Colonic mucosa (tissue), 4 donors: ENCODE measurements at places on chromosomes 11 and 22.

DNA sequence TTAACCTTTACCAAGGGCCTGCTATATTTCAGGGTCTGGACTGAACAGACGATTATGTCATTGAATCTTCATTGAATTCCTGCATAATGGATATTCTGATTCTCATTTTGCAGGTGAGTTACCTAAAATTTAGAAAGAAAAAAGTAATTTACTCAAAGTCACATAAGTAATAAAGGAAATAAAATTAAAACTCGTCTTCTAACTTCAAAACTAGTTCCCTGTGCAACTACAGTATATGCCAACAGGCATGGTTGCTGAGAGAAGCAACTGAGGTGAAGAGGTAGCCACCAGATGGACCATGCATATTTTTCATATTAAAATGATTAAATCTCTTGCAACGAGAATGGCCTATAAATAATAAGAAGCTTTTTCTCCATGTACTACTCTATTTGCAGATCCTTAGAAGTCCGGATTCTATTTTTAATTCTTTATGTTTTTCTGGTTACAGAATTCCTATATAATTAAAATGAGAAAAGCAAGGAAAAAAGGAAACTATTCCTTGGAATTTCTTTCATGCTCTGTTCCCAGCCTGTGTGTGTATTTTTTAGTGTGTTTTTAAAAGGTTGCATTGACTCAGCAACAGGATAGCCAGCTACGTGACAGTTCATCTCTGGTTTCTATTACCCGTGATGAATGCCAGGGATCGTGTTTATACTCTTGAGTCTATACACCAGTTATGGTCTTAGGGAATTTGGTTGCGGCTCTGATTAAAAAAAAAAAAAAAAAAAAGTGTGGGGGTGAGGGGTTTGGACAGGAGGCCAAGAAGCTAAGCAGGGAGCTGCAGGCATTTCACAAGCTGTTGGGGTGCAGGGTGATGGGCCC is 186.8 kb downstream of the ETS1 start:
- DNase-seq = no peak

- DNase-seq = no peak
Observed at GRCh38 chr22:47197773-47198500, 435.5 kb downstream of the TBC1D22A start.

DNA sequence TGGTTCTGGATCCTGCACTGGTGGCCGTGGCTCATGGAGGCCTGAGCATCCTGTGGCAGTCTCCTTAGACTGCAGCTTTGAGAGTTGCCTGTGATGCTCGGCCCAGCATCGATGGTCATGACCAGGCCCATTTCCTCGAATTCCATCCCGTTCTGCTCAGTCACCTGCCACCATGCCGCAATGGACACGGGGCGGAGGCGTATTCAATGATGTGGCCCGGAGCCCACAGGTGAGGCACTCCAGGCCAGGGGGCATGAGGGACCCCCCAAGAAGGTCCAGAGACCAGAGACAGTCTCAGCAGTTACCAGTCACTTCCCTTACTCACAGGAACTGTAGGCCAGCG is 53.6 kb downstream of the SHANK2 start:
- DNase-seq = no peak

DNA sequence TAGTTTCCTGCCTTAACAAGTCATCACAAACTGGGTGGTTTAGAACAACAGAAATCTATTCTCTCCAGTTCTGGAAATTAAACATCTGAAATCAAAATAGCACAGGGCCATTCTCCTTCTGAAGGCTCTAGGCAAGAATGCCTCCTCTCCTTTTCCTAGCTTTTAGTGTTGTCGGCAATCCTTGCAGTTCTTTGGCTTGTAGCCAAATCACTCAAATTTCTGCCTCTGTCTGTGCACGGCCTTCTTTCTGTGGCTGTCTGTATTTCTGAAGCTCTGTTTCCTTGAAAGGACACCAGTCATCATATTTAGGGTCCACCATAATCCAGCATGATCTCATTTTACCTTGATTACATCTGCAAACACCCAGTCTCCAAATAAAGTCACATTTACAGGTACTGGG is 795.5 kb downstream of the METTL15 start:
- no peak for DNase-seq

- DNase-seq = no peak
Observed at GRCh38 chr22:50705219-50705691, 32.6 kb downstream of the SHANK3 start.

GRCh38 chr11:102260241-102260640 is 57.0 kb upstream of the BIRC3 start:
- DNase-seq = no peak

- DNase-seq = no peak
Observed at GRCh38 chr11:33716243-33716642, 15.6 kb upstream of the C11orf91 start.

GRCh38 chr11:34029176-34029575 is 22.4 kb upstream of the CAPRIN1 start:
- DNase-seq = peak; percentile 83

- peak; percentile 85 for DNase-seq
Observed at GRCh38 chr11:10307400-10308200, 2.7 kb downstream of the ADM start.

- no peak for DNase-seq
Observed at GRCh38 chr22:23773483-23774113, 949 bp downstream of the MMP11 start.

DNA sequence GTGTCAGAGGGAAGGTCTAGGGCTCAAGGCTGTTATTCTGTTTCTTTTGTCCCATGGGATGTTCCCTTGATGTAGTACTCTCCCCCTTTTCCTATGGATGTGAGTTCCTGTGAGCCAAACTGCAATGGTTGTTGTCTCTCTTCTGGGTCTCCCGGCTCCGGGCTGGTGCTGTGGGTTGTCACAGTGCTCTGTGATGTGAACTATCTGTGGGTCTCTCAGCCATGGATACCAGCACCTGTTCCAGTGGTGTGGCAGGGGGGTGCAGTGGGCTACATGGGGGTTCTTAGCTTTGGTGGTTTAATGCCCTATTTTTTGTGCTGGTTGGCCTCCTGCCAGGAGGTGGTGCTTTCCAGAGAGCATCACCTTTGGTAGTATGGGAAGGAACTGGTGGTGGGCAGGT is 941.1 kb downstream of the KCNA4 start:
- no peak for DNase-seq

DNA sequence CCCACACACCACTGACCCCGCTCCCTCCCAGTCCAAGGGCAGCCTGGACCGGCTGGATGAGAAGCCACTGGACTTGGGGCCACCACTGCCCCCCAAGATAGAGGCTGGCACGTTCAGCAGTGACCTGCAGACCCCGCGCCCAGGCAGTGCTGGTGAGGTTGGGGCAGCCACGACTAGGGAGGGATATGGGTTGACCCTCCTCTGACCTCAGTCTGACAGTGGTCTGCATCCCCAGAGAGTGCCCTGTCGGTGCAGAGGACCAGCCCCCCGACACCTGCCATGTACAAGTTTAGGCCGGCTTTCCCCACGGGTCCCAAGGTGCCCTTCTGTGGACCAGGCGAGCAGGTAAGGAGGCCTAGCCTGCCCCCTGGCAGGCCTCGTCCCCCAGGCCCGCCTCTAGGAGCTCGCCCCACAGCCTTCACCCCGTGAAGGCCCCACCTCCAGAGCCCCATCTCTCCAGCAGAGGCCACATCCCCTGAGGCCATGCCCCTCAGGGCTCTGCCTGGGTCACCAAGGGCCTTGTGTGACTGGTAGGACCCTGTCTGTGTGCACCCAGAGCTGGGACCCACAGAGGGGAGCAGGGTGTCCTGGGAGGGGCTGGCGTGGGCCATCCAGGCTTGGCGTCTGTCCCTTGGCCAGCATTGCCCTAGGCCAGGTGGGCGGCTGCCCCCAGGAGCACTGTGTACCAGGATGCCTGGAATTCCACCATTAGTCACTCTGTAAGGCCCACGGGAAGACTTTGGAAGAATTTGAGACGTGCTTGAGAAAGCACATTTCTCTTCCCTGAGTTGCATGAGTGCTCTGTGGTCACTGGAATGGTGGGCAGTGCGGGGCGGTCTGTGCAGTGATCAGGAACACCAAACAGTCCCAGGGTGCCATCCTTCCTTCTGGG is 9.4 kb downstream of the CCDC188 start:
- DNase-seq = no peak

DNA sequence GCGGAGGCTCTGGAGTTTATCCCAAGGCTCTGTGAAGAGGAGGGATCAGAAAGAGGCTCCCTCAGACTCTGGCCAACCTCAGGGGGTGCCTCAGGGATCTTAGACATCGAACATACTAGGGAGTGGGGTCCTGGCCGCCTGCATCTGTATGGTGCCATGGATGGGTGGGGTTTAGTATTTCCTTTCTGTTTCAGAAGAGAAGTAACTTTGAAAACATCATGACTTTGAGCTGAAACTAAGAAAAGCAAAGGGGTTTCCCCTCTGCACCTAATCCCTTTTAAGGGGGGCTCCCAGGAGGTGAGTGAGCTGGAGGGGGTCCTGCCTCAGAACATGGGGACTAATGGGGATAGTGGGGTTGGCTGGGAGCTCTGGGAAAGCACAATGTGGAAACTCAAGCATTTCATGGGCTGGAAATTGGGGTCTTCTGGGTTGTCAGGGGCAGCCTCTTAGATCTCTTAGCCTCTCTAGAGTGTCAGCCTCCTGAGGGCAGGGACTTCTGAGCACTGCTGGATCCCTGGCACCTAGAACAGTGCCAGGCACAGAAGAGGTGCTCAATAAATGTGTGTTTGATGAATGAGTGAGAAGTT is 11.8 kb upstream of the SSTR3 start:
- no peak for DNase-seq

- DNase-seq = no peak
Observed at GRCh38 chr22:40055143-40055883, 60.6 kb downstream of the FAM83F start.

- no peak for DNase-seq
Observed at GRCh38 chr11:111001986-111002611, 243.4 kb upstream of the POU2AF2 start.

DNA sequence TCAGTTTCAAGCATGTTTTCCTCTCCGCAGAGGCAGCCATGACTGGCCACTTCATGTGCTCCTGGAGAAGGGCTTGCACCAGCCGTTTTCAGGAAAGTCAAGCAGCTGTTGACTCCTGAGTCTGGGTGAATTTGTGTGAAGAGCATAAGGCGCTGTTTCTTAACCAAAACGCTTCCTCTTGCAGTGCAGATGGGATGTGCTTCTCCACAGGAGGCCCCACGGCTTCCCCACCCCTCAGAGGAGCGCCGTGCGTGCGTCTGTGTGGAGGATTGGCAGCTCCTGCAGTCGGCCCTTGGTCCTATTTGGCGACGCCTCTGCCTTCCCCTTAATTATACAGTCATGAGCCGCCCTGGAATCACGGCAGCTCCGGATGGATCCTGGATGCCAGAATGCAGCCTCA is 54.1 kb upstream of the B3GAT1 start:
- peak; percentile 72 for DNase-seq

GRCh38 chr11:43071338-43071737 is 240.5 kb upstream of the API5 start:
- DNase-seq = peak; percentile 42

DNA sequence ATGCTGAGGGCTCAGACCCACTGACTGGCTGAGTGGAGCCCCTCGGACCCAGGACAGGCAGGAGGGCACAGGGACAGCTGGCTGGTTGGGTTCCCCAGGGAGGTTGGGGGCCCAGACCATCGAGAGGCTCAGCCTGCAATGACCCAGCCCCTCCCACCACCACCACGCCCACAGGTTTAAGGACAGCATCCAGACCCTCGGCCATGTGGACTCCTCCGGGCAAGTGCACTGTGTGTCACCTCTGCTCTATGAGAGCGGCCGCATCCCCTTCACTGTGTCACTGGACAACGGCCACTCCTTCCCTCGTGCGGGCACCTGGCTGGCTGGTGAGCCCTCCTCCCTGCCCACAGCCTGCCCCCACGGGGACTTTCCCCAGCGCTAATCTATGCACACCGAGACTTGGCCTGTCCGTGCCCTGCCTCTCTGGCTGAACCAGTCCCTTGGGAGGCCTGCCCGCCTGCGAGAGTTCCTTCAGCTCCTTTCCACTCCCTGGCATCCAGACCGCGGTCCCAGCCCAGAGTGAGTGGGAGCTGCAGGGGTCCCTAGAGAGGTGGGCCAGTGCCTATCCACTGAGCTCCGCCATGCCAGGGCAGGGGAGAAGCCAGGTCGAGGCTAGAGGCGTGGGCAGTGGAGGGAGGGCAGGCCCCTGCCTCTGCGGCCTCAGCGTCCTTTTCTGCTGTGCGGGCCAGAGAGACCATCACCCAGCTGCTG is 2.2 kb downstream of the SUSD2 start:
- no peak for DNase-seq

DNA sequence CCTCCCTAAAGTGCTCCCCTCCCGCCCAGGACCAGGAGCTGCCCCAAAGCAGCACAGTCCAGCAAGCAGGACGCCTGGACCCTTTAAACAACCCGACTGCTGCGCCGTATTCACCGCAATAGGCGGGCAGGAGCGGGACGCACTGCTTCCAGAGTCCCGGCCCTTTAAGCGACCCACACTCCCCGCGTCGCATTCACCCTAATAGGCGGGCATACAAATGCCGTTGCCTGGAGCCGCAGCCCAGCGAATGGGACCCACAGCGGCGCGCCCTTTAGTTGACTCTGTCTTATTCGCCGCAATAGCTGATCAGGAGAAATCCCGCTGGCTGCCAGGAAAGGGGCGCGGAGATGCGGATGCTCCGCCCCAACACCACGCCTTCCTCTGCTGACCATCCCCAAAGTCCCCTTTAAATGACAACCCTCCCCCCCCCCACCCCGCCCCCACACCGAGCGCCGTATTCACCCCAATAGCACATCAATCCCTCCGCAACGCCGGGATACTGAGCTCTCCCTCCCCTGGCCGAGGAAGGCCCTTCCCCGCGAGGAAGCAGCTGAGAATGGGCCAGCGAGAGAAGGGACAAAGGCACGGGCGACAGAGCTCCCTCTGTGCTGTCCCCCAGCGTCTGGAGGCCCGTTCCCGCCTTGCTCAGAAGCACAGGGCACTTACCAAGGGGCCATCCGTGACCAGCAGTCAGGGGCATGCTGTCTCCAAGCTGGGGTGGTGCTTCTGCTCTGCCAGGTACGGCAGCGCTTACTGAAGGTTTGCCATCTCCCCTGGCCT is 4.7 kb downstream of the OSBPL5 start:
- DNase-seq = peak; percentile 89

DNA sequence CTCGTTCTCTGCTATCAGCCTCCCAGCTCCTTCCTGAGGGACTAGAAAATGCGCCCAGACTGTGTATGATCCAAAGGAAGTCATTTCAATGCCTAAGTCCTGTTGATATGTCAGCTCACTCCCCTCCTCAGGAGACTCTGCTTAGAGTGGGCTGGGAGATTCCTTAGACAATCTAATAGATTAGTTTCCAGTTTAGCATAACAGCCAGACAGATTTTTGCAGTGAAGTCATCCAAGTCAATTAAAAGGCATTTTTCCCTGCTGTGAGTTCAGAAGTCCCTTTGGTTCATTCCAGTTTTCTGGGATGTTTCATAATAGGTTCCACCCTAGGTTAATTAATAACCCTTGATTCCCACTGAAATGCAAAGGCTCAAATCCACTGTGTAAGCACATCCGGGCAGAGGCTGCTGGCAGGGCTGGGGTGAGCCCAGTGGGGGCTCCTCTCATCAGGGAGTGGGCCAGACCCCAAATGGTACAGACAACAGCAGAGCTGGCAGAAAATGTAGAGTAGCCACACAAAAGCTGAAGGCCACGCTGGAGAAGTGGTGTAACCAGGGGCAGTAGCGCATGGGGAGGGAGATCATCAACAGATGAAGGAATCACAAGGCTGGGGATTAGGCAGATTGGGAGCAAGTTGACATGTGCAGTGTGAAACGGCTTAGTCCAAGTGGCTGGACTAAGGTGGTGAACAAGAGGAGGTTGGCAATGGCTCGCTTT is 90.6 kb downstream of the SYN3 start:
- no peak for DNase-seq
